ENCODE measurements at places on chromosomes 2 and 18. TPM values are rescaled to one million over a fixed set of nuclear protein-coding genes. Genes with fewer than 3 reads are reported as not detected.

Gene RESP18
- not detected for total RNA-seq

Gene PXDN
- total RNA-seq = 560 TPM

Gene CFC1
- total RNA-seq = not detected

Gene SNTG2
- not detected for total RNA-seq

Gene GALNT3
- total RNA-seq = 0.33 TPM
